ENCODE measurements at places on chromosomes 5 and 9.

- H3K4me1 ChIP-seq, result no peaks in the 10 kb centered on the region
- no peak for DNase-seq
- no peak overlapping the region for H3K27ac ChIP-seq
- H3K27me3 ChIP-seq, result no peaks in the 10 kb centered on the region
These were observed 94.0 kb upstream of the GRIN3A start for GRCh38 chr9:101832486-101832885.

GRCh38 chr5:9545992-9546851 lies at the start of gene SEMA5A:
Gene SEMA5A, minus strand, starts transcription at chr5:9546075. Its CDS starts 166,129 bp downstream, at chr5:9379946.
- no peak within 1 kb of the TSS for H3K27ac ChIP-seq
- H3K4me3 ChIP-seq, result peak within 1 kb of the TSS; percentile 63
- peaks cover 9% of the 10 kb centered on the region for H3K4me1 ChIP-seq
- peaks cover 30% of the 10 kb centered on the region for H3K27me3 ChIP-seq
- DNase-seq, result peak; percentile 37

DNA sequence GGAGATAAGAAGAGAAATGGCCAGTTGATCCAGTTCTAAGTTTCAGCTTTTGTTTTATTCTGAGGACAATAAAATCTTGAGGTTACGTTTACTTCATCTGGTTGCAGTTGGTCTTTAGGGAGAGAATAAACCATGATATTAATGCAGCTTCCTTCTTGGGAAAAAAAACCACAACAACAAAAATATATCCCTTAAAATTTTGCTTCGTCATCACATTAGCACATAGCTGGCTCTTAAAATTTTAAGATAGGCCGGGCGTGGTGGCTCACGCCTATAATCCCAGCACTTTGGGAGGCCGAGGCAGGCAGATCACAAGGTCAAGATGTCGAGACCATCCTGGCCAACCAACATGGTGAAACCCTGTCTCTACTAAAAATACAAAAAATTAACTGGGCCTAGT lies 86.4 kb downstream of the EQTN start:
- H3K4me1 ChIP-seq, result no peaks in the 10 kb centered on the region
- no peaks in the 10 kb centered on the region for H3K36me3 ChIP-seq
- DNase-seq, result no peak

- H3K4me3 ChIP-seq, result no peak overlapping the region
- H3K27ac ChIP-seq, result no peak overlapping the region
- no peak for DNase-seq
- H3K27me3 ChIP-seq, result no peaks in the 10 kb centered on the region
- H3K4me1 ChIP-seq, result no peaks in the 10 kb centered on the region
- no peaks in the 10 kb centered on the region for H3K36me3 ChIP-seq
These were observed 587.7 kb upstream of the GRAMD2B start for GRCh38 chr5:125835293-125836172.

DNA sequence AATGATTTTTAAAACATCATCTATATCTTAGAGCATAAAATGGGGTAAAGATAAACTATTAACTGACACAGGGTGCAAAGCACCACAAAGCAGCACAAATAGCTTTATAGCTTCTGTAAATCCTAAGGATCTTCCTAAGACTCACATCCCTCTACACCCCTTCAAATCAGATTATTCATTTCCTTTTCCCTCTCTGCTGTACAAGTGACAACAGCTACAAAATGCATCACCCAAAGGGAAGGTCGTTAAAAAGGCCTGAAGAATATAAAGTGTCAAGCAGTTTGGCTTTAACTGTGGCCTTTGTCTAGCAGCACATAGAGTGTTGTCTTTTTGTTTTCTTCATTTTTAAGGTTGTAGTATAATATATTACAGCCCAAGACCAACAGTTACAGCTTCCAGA lies 422.1 kb downstream of the PDE4D start:
- no peak for DNase-seq
- no peaks in the 10 kb centered on the region for H3K4me1 ChIP-seq
- H3K27ac ChIP-seq, result no peak overlapping the region
- H3K4me3 ChIP-seq, result no peak overlapping the region
- H3K27me3 ChIP-seq, result no peaks in the 10 kb centered on the region
- no peaks in the 10 kb centered on the region for H3K36me3 ChIP-seq

- H3K27ac ChIP-seq, result no peak overlapping the region
- H3K27me3 ChIP-seq, result no peaks in the 10 kb centered on the region
- peaks cover 27% of the 10 kb centered on the region for H3K4me1 ChIP-seq
These were observed 15.9 kb downstream of the RANBP6 start for GRCh38 chr9:5999443-6000101.

DNA sequence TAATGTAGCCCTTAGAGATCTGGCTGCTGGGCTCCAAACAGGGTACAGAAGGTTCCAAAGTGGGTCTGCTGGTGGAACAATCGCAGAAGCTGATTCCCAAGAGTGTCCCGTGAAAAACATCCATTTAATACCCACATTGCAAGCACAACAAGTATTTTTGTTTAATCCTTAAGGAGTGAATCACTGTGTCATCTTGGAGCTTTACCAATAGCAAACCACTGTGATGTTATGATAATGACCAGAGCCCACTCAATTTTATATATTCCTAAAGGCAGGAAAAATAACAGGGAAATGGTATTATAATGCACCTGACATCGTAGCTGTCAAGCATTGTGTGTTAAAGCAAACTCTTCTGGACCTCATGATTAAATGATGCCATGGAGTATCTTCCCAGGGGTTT lies 291.9 kb downstream of the FBXL7 start:
- no peaks in the 10 kb centered on the region for H3K36me3 ChIP-seq
- no peaks in the 10 kb centered on the region for H3K27me3 ChIP-seq
- no peak overlapping the region for H3K27ac ChIP-seq
- H3K4me3 ChIP-seq, result no peak overlapping the region

GRCh38 chr5:40680741-40681362 lies 1.1 kb downstream of the PTGER4 start:
- peaks cover 50% of the 10 kb centered on the region for H3K36me3 ChIP-seq
- H3K4me1 ChIP-seq, result peaks cover 52% of the 10 kb centered on the region
- H3K27ac ChIP-seq, result peak overlapping the region; percentile 98
- peak overlapping the region; percentile 99 for H3K4me3 ChIP-seq
- DNase-seq, result peak; percentile 67

DNA sequence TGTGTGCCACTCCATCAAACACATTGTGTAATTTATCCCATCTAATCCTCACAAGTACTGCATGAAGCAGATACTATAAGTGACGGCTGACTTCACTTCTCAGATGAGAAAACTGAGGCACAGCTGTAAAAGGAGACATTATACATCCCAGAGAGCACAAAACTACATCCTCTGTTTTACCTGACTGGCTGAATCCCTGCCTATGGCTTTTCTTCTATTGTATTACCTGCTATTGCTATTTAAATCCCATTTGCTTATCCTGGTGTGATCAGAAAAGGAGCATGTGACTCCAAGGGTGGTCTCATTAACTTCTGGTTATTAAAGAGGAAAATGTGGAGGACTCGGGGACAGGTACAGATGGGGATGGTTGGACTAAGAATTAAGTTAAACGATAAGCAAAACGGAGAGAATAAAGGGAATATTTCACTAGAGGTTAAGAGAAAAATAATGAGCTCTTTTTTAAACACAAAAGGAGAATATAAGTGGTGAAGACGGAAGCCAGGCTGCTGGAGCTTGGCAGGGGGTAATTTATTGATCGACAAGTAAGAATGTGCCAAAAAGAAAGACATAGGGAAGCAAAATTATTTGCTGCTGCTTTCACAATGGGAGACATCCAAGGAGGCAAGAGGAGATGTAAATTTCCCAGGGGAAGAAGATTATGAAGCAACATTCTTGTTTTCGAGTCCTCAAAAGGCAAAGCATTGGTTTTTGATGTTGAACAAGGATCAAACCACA lies 155.7 kb upstream of the GPR151 start:
- no peak overlapping the region for H3K4me3 ChIP-seq
- H3K27ac ChIP-seq, result no peak overlapping the region
- H3K4me1 ChIP-seq, result no peaks in the 10 kb centered on the region
- H3K36me3 ChIP-seq, result no peaks in the 10 kb centered on the region

- no peak overlapping the region for H3K4me3 ChIP-seq
- no peaks in the 10 kb centered on the region for H3K36me3 ChIP-seq
- H3K27me3 ChIP-seq, result peaks cover 12% of the 10 kb centered on the region
- DNase-seq, result no peak
- no peaks in the 10 kb centered on the region for H3K4me1 ChIP-seq
These were observed 103.3 kb upstream of the LHFPL2 start for GRCh38 chr5:78751872-78752271.

GRCh38 chr5:115583474-115583873 lies 18.8 kb downstream of the TICAM2 start:
- no peak for DNase-seq
- no peak overlapping the region for H3K4me3 ChIP-seq

- no peaks in the 10 kb centered on the region for H3K4me1 ChIP-seq
- no peak overlapping the region for H3K4me3 ChIP-seq
- H3K36me3 ChIP-seq, result no peaks in the 10 kb centered on the region
- H3K27ac ChIP-seq, result no peak overlapping the region
- no peaks in the 10 kb centered on the region for H3K27me3 ChIP-seq
- DNase-seq, result no peak
These were observed 344.0 kb downstream of the PTPRD start for GRCh38 chr9:10268531-10269485.

DNA sequence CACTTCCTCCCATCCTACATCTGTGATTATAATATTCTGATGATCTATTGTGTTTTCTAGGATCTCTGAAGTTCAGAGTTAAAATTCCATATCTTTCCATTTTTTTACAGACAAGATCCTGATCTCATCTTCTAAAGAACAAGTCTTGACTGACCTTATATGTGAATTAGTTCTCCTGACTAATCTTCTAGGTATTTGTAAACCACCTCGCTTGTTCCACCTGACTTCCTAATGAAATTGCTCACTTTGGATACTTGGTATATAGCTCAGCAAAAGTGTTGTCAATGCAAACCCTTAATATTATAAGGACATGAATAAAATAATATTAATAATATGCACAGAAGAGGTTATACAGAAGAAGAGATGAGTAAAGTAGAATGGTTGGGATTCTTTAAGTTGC lies 68.2 kb upstream of the NR4A3 start:
- no peaks in the 10 kb centered on the region for H3K36me3 ChIP-seq
- no peak overlapping the region for H3K4me3 ChIP-seq
- no peaks in the 10 kb centered on the region for H3K4me1 ChIP-seq
- DNase-seq, result no peak
- H3K27ac ChIP-seq, result no peak overlapping the region

DNA sequence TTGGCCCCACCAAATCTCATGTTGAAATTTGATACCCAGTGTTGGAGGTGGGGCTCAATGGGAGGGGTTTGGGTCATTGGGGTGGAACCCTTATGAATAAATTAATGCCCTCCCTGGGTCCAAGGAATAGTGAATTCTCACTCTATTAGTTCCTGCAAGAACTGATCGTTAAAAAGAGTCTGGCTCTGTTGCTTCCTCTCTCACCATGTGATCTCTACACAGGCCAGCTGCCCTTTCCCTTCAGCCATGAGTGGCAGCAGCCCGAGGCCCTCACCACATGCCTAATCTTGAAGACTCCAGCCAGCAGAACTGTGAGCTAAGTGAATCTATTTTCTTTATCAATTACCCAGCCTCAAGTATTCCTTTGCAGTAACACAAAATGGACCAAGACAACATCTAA lies 106.0 kb downstream of the CAAP1 start:
- no peak overlapping the region for H3K4me3 ChIP-seq
- DNase-seq, result no peak
- no peaks in the 10 kb centered on the region for H3K4me1 ChIP-seq
- no peak overlapping the region for H3K27ac ChIP-seq
- H3K27me3 ChIP-seq, result no peaks in the 10 kb centered on the region

- no peaks in the 10 kb centered on the region for H3K4me1 ChIP-seq
- no peak for DNase-seq
- H3K27ac ChIP-seq, result no peak overlapping the region
- H3K4me3 ChIP-seq, result no peak overlapping the region
- H3K27me3 ChIP-seq, result peaks cover 3% of the 10 kb centered on the region
- no peaks in the 10 kb centered on the region for H3K36me3 ChIP-seq
These were observed 107.3 kb downstream of the SNCAIP start for GRCh38 chr5:122419142-122419894.

- no peak overlapping the region for H3K4me3 ChIP-seq
- no peaks in the 10 kb centered on the region for H3K36me3 ChIP-seq
- no peaks in the 10 kb centered on the region for H3K27me3 ChIP-seq
- no peaks in the 10 kb centered on the region for H3K4me1 ChIP-seq
- no peak overlapping the region for H3K27ac ChIP-seq
- no peak for DNase-seq
These were observed 333.9 kb upstream of the SEMA6A start for GRCh38 chr5:116908537-116908936.

GRCh38 chr9:94554439-94555331 lies at the start of gene PCAT7:
Gene PCAT7, plus strand, starts transcription at chr9:94555083.
- no peak within 1 kb of the TSS for H3K4me3 ChIP-seq
- no peak within 1 kb of the TSS for H3K27ac ChIP-seq
- no peaks in the 10 kb centered on the region for H3K36me3 ChIP-seq
- DNase-seq, result peak; percentile 38
- peaks cover 15% of the 10 kb centered on the region for H3K27me3 ChIP-seq
- H3K4me1 ChIP-seq, result no peaks in the 10 kb centered on the region

- peaks cover 54% of the 10 kb centered on the region for H3K4me1 ChIP-seq
- H3K27ac ChIP-seq, result peak overlapping the region; percentile 90
- peaks cover 6% of the 10 kb centered on the region for H3K36me3 ChIP-seq
- no peaks in the 10 kb centered on the region for H3K27me3 ChIP-seq
- DNase-seq, result peak; percentile 60
- peak overlapping the region; percentile 72 for H3K4me3 ChIP-seq
These were observed 53.4 kb upstream of the SUB1 start for GRCh38 chr5:32531885-32532520.

GRCh38 chr5:34475249-34475966 lies 180.7 kb upstream of the RAI14 start:
- no peak overlapping the region for H3K4me3 ChIP-seq
- H3K36me3 ChIP-seq, result no peaks in the 10 kb centered on the region
- no peak overlapping the region for H3K27ac ChIP-seq
- peaks cover 14% of the 10 kb centered on the region for H3K27me3 ChIP-seq
- H3K4me1 ChIP-seq, result no peaks in the 10 kb centered on the region

DNA sequence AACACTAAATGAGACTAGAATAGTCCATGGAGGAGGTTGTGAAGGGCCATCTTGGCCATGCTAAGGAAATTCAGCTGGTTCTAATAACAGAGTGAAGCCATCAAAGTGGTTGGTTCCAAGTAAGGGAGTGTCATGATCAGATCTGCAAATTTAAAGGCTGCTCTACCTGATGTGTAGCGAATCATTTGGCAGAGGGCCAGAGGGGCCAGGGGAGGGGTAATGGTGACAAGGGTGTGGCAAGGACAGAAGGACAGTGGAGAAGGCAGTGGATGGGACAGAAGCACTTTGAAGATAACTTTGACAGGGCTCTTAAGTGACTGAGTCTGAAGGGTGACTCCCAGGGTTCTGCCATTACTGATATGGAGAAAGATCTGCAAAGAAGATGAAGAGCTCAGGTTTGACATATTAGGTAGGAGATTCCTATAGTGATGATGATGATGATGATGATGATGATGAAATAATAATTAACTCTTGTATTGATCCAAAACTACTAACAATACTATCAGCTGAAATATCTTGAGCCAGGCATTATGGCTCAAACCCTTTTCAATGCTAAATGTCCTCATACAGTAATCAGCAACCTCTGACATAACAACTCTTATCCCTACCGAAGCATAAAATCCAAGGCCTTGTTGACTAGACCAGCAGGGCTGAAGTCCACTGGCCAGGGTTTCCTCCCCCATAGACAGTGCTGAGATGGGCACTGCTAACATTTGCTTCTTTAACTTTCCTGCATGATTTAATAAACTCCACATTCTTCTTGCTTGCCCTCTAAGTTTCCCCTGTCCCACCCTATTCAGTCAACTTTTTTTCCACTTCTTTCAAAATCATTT lies 20.0 kb downstream of the KIAA1191 start:
- H3K27me3 ChIP-seq, result no peaks in the 10 kb centered on the region
- H3K36me3 ChIP-seq, result peaks cover 41% of the 10 kb centered on the region
- DNase-seq, result no peak
- no peak overlapping the region for H3K27ac ChIP-seq
- no peaks in the 10 kb centered on the region for H3K4me1 ChIP-seq
- H3K4me3 ChIP-seq, result no peak overlapping the region

- H3K27me3 ChIP-seq, result peaks cover 20% of the 10 kb centered on the region
- H3K27ac ChIP-seq, result no peak overlapping the region
- DNase-seq, result no peak
- H3K4me1 ChIP-seq, result peaks cover 15% of the 10 kb centered on the region
These were observed 271.5 kb upstream of the PANK3 start for GRCh38 chr5:168850683-168851082.
